Activated CD4-positive, alpha-beta T cell treated with anti-CD3 and anti-CD28 coated beads for 36 hours (primary cell): ENCODE measurements at places on chromosomes 11 and 22. TPM values are rescaled to one million over a fixed set of nuclear protein-coding genes. Genes with fewer than 3 reads are reported as not detected.

The GNG3 gene
- total RNA-seq: not detected

The RASSF10 gene
- total RNA-seq: not detected

The MN1 gene
- 0.05 TPM for total RNA-seq

The POTEH gene
- not detected for total RNA-seq

The OSBP gene
- total RNA-seq: 37.9 TPM

DNA sequence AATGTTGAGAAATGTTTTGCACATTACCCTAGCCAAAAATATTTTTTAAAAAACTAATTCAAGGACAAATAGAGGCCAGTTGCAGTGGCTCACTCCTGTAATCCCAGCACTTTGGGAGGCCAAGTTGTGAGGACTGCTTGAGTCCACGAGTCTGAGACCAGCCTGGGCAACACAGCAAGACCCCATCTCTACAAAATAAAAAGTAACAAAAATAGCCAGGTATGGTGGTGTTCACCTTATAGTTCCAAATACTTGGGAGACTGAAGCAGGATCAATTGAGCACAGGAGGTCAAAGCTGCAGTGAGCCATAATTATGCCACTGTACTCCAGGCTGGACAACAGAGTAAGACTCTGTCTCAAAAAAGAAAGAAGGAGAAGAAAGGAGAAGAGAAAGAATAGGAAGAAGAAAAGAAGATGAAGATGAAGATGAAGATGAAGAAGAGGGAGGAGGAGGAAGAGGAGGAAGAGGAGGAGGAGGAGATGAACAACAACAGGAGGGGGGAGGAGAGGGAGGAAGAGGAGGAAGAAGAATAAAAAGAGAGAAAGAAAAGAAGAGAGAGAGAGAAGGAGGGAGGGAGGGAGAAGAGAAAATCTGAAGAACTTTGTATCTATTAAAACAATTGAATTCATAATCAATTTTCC, 136.5 kb downstream of the TTC28 start:
- H3K4me3 ChIP-seq: no peak overlapping the region
- H3K4me1 ChIP-seq: no peaks in the 10 kb centered on the region
- no peak overlapping the region for H3K27ac ChIP-seq
- no peaks in the 10 kb centered on the region for H3K36me3 ChIP-seq
- H3K27me3 ChIP-seq: peaks cover 2% of the 10 kb centered on the region

- no peak for DNase-seq
- no peaks in the 10 kb centered on the region for H3K36me3 ChIP-seq
- H3K27me3 ChIP-seq: no peaks in the 10 kb centered on the region
- no peaks in the 10 kb centered on the region for H3K4me1 ChIP-seq
- H3K27ac ChIP-seq: no peak overlapping the region
- no peak overlapping the region for H3K4me3 ChIP-seq
These were observed 357.6 kb downstream of the SHANK2 start for GRCh38 chr11:70894566-70895365.

GRCh38 chr11:71543866-71544265, 4.4 kb upstream of the KRTAP5-9 start:
- peaks cover 22% of the 10 kb centered on the region for H3K4me1 ChIP-seq
- no peak overlapping the region for H3K27ac ChIP-seq
- H3K4me3 ChIP-seq: no peak overlapping the region
- H3K27me3 ChIP-seq: peaks cover 19% of the 10 kb centered on the region
- peak; percentile 17 for DNase-seq

GRCh38 chr11:66720899-66721470, 8.0 kb downstream of the SPTBN2 start:
- DNase-seq: no peak
- no peaks in the 10 kb centered on the region for H3K36me3 ChIP-seq
- no peak overlapping the region for H3K4me3 ChIP-seq
- peaks cover 10% of the 10 kb centered on the region for H3K4me1 ChIP-seq

GRCh38 chr11:115745066-115745465, 240.9 kb upstream of the CADM1 start:
- H3K27ac ChIP-seq: no peak overlapping the region
- no peak for DNase-seq
- no peak overlapping the region for H3K4me3 ChIP-seq
- no peaks in the 10 kb centered on the region for H3K4me1 ChIP-seq

GRCh38 chr11:27462543-27462942, 10.0 kb downstream of the LGR4 start:
- H3K27ac ChIP-seq: no peak overlapping the region
- H3K27me3 ChIP-seq: peaks cover 4% of the 10 kb centered on the region
- no peak overlapping the region for H3K4me3 ChIP-seq
- H3K4me1 ChIP-seq: no peaks in the 10 kb centered on the region
- DNase-seq: no peak
- H3K36me3 ChIP-seq: no peaks in the 10 kb centered on the region

GRCh38 chr11:47592251-47592650, 2.0 kb downstream of the C1QTNF4 start:
- no peak for DNase-seq
- no peak overlapping the region for H3K27ac ChIP-seq
- H3K4me3 ChIP-seq: no peak overlapping the region
- H3K36me3 ChIP-seq: no peaks in the 10 kb centered on the region
- H3K27me3 ChIP-seq: peaks cover 29% of the 10 kb centered on the region

DNA sequence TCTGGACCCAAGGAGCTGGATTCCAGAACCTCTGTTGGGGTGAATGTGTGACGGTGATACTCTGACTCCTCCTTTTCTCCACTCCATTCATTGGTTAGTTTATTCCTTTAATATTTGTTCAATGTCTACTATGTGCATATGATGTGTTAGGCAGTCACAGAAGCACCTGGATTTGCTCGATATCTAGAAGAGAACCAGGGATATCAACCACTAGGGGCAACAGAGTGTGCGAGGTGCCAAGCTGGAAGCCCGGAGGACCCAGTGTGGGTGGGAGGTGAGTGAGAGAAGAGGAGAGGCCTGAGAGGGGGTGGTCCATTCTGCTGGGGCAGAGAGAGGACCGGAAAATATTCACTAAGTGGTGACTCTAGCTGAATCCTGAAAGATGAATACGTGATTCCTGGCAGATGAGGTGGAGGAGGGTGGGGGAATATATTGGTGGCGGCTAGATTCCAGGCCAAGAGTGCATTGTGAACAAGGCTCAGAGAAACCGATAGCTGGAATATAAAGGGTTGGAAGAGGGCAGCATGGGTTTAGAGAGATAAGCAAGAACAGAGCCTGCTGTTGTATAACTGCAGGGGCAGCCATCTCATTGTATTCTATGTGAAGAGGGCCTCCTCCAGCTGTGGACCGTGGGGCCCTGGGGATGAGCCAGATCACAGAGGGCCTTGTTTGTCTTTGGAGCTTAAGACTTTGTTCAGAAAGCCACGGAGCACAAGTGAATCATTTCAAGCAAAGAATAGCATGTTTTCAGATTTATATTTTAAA, 6.9 kb upstream of the TIMP3 start:
- DNase-seq: no peak
- no peak overlapping the region for H3K27ac ChIP-seq
- peaks cover 24% of the 10 kb centered on the region for H3K27me3 ChIP-seq
- H3K4me1 ChIP-seq: no peaks in the 10 kb centered on the region
- no peaks in the 10 kb centered on the region for H3K36me3 ChIP-seq

DNA sequence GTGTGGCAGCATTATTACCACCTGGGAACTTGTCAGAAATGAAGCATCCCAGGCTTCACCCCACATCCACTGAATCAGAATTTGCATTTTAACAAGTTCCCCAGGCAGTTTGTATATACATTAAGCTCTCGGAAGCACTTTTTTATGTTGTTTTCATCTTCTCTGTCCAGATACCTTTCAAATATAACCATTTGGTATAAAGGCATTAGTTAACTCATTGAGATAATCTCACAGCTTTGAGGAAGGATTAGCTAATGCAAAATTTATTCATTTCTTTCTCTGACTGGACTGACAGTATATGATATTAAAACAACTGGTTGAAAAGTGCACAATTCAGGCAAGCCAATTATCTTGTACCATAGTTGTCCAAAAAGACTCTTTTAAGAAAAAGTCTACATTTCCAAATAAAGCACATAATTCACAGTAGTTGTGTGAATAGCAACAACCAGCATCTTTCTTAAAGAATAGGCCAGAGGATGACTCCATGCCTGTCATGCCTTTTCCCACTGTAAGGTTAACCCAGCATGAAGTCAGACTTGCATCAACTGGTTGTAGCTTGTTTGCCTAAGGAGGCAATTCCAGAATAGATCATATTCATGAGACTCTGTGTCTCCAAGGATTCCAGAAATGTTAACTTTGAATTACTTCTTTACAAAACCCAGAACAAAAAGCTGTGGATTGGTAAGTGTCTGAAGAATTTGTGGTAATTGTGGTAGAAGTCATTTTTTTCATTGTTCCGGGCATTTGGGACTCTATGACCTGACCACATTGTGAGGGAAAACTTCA, 254.3 kb upstream of the SESN3 start:
- peaks cover 2% of the 10 kb centered on the region for H3K4me1 ChIP-seq
- no peak overlapping the region for H3K27ac ChIP-seq
- no peaks in the 10 kb centered on the region for H3K27me3 ChIP-seq
- DNase-seq: no peak

DNA sequence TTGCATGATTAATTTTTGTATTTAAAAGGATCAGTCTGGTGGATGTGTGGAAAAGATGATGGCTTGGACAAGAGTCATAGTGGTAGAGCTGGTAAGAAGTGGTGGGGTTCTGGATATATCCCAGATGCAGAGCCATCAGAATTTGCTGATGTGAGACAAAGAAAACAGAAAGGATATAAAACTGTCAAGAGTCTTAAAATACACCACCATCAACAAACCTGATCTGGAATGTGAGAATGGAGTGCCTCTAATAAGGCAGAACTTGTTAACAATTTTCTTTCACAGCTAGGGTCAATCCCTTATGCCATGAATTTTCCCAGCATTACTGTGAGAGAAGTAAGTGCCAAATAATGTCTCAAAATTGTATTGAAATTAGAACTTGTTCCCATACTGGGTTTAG, 215.4 kb downstream of the METTL15 start:
- no peaks in the 10 kb centered on the region for H3K27me3 ChIP-seq
- no peak overlapping the region for H3K4me3 ChIP-seq
- H3K27ac ChIP-seq: no peak overlapping the region

GRCh38 chr11:39209981-39210380, 2249.5 kb downstream of the LRRC4C start:
- H3K27me3 ChIP-seq: no peaks in the 10 kb centered on the region
- no peak for DNase-seq
- no peak overlapping the region for H3K27ac ChIP-seq
- no peak overlapping the region for H3K4me3 ChIP-seq
- no peaks in the 10 kb centered on the region for H3K36me3 ChIP-seq
- H3K4me1 ChIP-seq: no peaks in the 10 kb centered on the region

DNA sequence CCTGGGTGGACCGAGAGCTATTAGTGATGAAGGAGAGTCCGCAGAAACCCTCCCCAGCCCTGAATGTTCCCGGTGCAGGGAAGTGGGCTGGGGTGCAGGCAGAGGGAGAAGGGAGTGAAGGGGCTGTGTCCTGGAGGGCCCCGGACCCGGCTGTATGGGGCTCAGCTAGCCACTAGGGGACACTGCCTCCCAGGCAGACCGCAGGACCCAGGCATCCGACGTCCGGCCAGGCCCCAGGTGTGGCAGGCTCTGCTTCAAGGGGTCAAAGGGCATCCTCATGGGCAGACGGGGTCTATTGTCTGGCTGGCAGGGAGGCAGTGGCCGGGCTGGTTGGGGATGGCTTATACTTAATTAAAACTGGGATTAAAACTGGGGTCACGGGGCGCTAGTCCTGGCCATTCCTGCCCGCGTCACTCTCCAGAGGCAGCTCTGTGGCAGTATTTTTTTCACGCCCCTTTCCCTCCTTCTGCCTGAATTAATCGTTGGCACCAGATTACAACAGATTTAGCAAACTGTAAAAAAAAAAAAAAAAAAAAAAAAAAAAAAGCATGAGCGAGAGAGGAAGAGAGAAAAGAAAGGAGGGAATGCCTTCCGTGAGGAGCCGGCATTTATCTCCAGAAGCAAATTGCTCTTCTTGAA, 5.1 kb downstream of the FLRT1 start:
- peaks cover 9% of the 10 kb centered on the region for H3K27me3 ChIP-seq
- H3K27ac ChIP-seq: no peak overlapping the region
- no peaks in the 10 kb centered on the region for H3K36me3 ChIP-seq
- no peaks in the 10 kb centered on the region for H3K4me1 ChIP-seq

DNA sequence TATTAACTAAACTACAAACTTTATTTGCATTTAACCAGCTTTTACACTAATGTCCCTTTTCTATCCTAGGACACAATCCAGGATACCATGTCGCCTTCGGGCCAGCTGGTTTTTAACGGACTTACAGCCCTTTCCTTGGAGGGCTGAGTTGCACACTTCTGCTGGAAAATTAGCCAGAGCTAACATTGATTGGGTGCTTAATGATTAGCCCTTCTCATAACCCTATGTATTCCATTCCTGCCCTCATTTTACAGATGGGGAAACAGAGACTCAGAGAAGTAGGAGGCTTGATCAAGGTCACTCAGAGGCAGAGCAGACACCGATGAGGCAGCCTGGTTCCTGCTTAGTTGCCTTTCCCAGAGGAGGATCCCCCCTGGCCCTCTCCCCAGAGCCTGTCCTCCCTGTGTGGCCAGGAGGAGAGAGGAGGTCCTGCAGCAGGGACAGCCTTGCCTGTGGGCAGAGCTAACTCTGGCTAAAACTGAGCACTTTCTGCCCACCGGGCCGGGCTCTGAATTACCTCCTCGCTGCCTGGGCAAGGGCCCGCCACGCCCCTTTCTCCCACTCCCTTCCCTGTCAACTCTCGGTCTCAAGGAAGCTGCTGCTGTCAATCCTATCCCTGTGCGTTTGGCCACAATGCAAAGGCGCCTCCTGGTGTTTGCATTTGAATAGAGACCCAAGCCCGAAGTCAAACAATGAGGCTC, 59.6 kb upstream of the PAX6 start:
- H3K27me3 ChIP-seq: peaks cover 18% of the 10 kb centered on the region
- H3K36me3 ChIP-seq: no peaks in the 10 kb centered on the region
- no peak overlapping the region for H3K4me3 ChIP-seq

GRCh38 chr22:49973018-49973961, 12.7 kb downstream of the PIM3 start:
- peaks cover 13% of the 10 kb centered on the region for H3K36me3 ChIP-seq
- H3K4me1 ChIP-seq: peaks cover 37% of the 10 kb centered on the region
- no peaks in the 10 kb centered on the region for H3K27me3 ChIP-seq
- no peak overlapping the region for H3K27ac ChIP-seq
- DNase-seq: peak; percentile 21

- no peaks in the 10 kb centered on the region for H3K27me3 ChIP-seq
- no peak overlapping the region for H3K4me3 ChIP-seq
- H3K36me3 ChIP-seq: no peaks in the 10 kb centered on the region
- no peak overlapping the region for H3K27ac ChIP-seq
- H3K4me1 ChIP-seq: peaks cover 4% of the 10 kb centered on the region
- no peak for DNase-seq
These were observed 27.9 kb upstream of the SMPD1 start for GRCh38 chr11:6362185-6362872.

- H3K36me3 ChIP-seq: no peaks in the 10 kb centered on the region
- H3K4me1 ChIP-seq: no peaks in the 10 kb centered on the region
- DNase-seq: peak; percentile 70
- H3K27ac ChIP-seq: no peak overlapping the region
These were observed 38.7 kb upstream of the RCN1 start for GRCh38 chr11:32052215-32052614.

GRCh38 chr22:32355760-32356159, 1.9 kb upstream of the RFPL3 start:
- no peak for DNase-seq
- no peak overlapping the region for H3K27ac ChIP-seq
- peaks cover 2% of the 10 kb centered on the region for H3K36me3 ChIP-seq
